ENCODE measurements at places on chromosomes 11 and 22.
A peak's percentile ranks its signal among the peaks of the same experiment; 100 is the strongest.

GRCh38 chr11:67303132-67303834 lies at the start of gene SSH3:
Gene SSH3 (plus strand): TSS chr11:67303530. CDS start chr11:67303626, 96 bp downstream.
- peak within 1 kb of the TSS; percentile 90 for H3K27ac ChIP-seq
- H3K4me3 ChIP-seq = peak within 1 kb of the TSS; percentile 71
- peaks cover 8% of the 10 kb centered on the region for H3K4me1 ChIP-seq
- peak; percentile 94 for DNase-seq
- H3K27me3 ChIP-seq = no peaks in the 10 kb centered on the region

DNA sequence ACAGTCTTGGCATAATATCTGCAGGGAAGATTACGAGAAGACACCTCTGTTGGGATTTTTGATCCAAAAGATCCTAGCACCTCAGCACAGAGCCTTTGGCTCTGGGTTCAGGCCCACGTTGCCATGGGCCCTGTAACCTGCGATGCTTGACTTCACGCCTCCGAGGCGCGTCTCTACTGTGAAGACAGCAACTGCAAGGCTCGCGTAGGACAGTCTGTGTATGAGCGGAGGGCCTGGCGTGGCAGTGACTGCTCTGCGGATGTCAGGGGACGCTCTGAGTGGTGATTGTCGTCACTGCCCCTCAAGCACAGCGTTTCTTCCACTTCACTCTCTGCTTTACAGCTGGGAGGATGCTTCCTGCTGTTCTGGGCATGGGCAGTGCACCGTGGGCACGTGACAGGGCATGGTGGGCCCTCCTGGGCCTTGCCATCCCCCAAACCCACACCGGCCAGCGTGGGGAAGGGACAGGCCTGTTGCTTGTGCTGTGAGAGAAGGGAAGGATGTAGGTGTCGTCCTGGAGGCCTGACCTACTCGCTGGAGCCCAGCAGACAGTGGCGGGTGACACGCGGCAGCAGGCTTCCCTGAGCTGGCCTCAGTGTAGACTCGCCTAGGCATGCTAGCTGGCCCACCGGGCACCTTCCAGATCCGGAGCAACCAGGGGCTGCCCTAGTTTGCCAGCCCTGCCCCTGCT lies 26.5 kb downstream of the GLB1L2 start:
- no peaks in the 10 kb centered on the region for H3K36me3 ChIP-seq
- no peak overlapping the region for H3K4me3 ChIP-seq
- no peak overlapping the region for H3K27ac ChIP-seq
- peaks cover 6% of the 10 kb centered on the region for H3K4me1 ChIP-seq

DNA sequence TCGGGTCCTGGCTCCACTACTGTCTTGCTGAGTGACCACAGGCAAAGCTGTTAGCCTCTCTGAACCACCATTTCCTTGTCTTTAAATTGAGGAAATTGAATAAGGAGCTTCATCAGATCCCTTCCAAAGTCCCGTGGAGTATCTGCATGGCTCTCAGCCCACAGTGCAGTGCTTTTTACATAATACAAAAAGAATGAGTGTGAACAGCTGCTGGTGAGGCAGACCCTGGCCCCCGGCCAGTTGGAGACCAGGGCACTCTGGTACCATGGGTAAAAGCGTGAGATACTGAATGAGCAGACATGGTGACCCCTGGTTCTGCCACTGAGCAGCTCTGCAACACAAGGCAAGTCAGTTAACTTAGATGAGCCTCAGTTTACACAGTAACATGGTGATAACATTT lies 86.8 kb downstream of the GALNT18 start:
- H3K27me3 ChIP-seq = no peaks in the 10 kb centered on the region
- no peak overlapping the region for H3K27ac ChIP-seq
- no peaks in the 10 kb centered on the region for H3K4me1 ChIP-seq
- H3K4me3 ChIP-seq = no peak overlapping the region

GRCh38 chr22:36445158-36445668 lies 36.2 kb downstream of the TXN2 start:
- H3K27me3 ChIP-seq = no peaks in the 10 kb centered on the region
- DNase-seq = no peak
- no peaks in the 10 kb centered on the region for H3K4me1 ChIP-seq
- peak overlapping the region; percentile 62 for H3K27ac ChIP-seq
- no peak overlapping the region for H3K4me3 ChIP-seq

DNA sequence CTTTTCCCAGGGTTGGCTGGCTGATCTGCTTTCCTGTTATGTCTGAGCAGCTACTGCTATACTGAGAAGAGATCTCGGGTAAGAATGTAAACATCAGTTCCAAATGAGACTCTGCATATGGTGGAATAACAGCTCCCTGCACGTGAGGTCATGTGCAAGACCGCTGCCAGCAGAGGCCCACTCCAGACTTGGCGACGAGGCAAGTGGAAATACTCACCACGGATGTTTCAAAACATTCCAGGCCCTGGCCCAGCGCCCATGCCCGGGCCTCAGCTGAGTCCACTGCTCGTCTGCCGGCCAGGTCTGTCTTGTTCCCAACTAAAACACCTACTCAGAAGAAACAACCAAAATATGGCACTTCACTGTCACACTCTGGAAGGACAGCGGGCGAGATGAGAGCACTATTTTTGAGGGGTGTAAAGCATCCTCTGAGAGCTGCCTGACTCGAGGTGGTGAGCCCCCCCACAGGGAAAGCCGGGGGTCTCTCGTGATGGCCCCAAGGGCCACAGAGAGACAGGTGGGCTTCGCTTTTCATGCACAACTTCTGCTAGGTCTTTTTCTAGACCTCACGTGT lies 13.1 kb downstream of the IFT27 start:
- DNase-seq = no peak
- H3K27ac ChIP-seq = no peak overlapping the region
- H3K36me3 ChIP-seq = no peaks in the 10 kb centered on the region
- no peak overlapping the region for H3K4me3 ChIP-seq

DNA sequence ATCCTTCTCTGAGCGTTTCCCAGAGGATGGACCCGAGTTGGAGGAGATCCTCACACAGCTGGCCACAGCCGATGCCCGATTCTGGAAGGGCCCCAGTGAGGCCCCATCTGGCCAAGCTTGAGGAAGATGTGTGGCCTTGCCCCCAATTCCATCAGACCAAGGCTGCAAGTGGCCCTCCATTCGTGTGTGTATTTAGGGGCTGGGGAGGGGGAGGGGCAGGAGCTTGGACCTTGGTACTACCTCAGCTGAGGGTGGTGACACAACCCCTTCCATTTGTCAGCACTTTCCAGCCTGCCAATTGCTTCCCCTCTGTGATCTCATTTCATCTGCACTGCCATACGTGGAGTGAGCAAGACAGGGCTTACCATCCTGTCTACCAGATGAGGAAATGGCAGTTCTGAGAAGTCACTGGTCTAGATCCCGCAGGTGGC lies 1.3 kb upstream of the BBS1 start:
- no peaks in the 10 kb centered on the region for H3K4me1 ChIP-seq
- no peak overlapping the region for H3K27ac ChIP-seq
- H3K27me3 ChIP-seq = no peaks in the 10 kb centered on the region

- no peak overlapping the region for H3K4me3 ChIP-seq
- no peak for DNase-seq
- peak overlapping the region; percentile 64 for H3K27ac ChIP-seq
- no peaks in the 10 kb centered on the region for H3K27me3 ChIP-seq
- no peaks in the 10 kb centered on the region for H3K36me3 ChIP-seq
These were observed 8.9 kb downstream of the ZNRF3 start for GRCh38 chr22:28892175-28892731.

DNA sequence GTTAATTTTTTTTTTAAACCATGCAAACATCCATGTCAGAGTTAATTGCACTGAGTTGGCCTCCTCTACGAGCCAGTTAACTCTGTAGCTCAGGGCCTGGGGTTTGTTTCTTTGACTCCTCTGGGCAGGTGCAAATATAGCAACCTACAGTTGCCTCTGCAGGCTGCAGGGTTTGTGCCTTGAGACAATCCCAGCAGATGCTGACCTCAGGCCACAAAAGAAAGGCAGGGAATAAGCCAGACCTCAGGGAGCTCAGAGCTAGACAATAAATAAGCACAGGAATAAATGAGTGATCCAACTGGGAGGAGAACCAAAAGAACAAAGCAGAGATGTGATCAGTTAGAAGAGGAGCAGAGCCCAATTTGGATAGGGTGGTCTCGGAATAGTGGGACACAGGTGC lies 390.8 kb downstream of the SHANK2 start:
- no peaks in the 10 kb centered on the region for H3K27me3 ChIP-seq
- no peaks in the 10 kb centered on the region for H3K4me1 ChIP-seq
- H3K36me3 ChIP-seq = no peaks in the 10 kb centered on the region
- DNase-seq = no peak
- H3K27ac ChIP-seq = no peak overlapping the region
- H3K4me3 ChIP-seq = no peak overlapping the region

GRCh38 chr22:44349594-44349993 lies 36.8 kb upstream of the SHISAL1 start:
- H3K4me3 ChIP-seq = no peak overlapping the region
- no peaks in the 10 kb centered on the region for H3K4me1 ChIP-seq
- H3K27ac ChIP-seq = no peak overlapping the region
- no peak for DNase-seq
- no peaks in the 10 kb centered on the region for H3K27me3 ChIP-seq

DNA sequence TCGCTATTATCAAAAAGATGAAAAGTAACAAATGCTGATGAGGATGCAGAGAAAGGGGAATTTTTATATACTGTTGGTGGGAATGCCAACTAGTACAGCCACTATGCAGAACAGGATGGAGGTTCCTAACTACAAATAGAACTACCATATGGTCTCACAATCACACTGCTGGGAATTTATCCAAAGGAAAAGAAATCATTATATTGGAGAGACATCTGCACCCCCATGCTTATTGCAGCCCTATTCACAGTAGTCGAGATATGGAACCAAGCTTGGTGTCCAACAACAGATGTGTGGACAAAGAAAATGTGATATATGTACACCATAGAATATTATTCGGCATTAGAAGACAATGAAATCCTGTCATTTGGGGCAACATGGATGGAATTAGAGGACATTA lies 19.6 kb upstream of the POU2AF2 start:
- no peak for DNase-seq
- no peak overlapping the region for H3K27ac ChIP-seq
- no peak overlapping the region for H3K4me3 ChIP-seq
- peaks cover 2% of the 10 kb centered on the region for H3K4me1 ChIP-seq

DNA sequence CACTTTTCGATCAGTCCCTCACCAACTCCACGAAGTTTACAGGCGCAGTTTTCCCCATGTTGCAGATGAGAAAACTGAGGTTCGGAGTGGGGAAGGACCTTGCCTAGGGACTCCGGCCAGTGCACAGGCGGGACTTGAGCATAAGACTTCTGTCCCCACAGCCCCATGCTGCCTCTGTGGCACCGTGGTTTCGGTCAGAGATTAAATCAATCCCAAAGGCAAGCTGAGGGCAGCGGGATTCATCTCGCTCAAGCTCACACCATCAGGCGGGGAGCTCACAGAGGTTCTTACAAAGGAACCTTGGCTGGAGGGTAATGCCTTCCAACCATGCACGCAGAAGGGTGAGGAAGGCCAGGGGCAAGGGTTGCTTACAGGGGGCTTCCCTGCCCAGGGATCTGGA lies 115.5 kb downstream of the PHF21B start:
- H3K4me3 ChIP-seq = no peak overlapping the region
- H3K27ac ChIP-seq = no peak overlapping the region
- DNase-seq = no peak
- H3K27me3 ChIP-seq = no peaks in the 10 kb centered on the region
- H3K36me3 ChIP-seq = no peaks in the 10 kb centered on the region
